ENCODE measurements at places on chromosomes 13 and 19. TPM values are rescaled to one million over a fixed set of nuclear protein-coding genes. Genes with fewer than 3 reads are reported as not detected.

Gene POLR1G
- 2.3 TPM for total RNA-seq

Gene LIPE
- total RNA-seq = 34.0 TPM

Gene FGF14
- 1.4 TPM for total RNA-seq

Gene TSHZ3
- 32.8 TPM for total RNA-seq

Gene LYL1
- 20.2 TPM for total RNA-seq

Gene CSNK1G2
- 51.6 TPM for total RNA-seq

Gene KCNRG
- total RNA-seq = 0.45 TPM

Gene PDS5B
- total RNA-seq = 80.1 TPM

Gene RFXAP
- total RNA-seq = 8.5 TPM

Gene ZNF154
- 1.8 TPM for total RNA-seq

Gene NDUFS7
- total RNA-seq = 57.5 TPM

Gene STOML3
- total RNA-seq = not detected

Gene CHERP
- total RNA-seq = 36.9 TPM

Gene CCDC122
- total RNA-seq = 5.2 TPM
